ENCODE measurements at places on chromosomes 3 and 15.

DNA sequence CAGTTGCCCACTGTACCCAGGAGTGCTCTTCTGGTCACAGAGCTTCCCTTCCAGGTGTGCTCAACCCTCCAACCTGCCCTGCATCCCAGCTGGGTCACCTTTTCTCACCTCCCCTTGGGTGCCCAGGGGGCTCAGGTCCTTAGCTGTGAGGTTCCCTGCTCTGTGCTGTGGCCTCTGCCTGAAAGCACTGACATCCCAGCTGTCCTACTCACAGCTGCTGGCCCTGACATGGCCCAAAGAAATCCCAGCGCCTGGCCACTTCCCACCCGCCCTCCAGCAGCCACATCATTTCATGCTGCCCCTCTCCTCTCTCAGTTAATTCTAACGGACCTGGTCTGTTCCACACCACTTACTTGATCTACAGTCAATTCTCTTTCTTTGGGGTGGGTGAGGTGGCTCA is 79.9 kb downstream of the ISG20 start:
- no peak for DNase-seq

DNA sequence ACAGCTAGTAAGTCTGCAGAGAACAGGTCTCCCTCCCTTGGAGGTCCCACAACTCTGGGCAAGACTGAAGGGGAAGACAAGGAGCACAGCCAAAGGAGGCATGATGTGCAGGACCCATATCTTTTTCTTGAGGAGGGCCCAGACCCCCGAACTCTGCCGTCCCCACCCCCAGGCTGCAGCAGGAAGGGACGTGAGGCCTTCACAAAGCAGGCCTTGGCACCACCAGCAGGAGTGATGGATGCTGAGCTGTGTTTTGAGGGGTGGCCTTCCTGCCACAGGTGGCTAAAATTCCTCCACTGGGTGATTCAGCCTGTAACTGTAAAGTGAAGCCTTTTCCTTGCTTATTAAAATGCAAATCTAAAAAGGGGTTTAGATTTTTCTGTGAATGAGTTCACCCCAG is 8.6 kb downstream of the PLA2G4D start:
- DNase-seq, result no peak

GRCh38 chr15:60591496-60592370 is 112.8 kb upstream of the ICE2 start:
- peak; percentile 50 for DNase-seq

DNA sequence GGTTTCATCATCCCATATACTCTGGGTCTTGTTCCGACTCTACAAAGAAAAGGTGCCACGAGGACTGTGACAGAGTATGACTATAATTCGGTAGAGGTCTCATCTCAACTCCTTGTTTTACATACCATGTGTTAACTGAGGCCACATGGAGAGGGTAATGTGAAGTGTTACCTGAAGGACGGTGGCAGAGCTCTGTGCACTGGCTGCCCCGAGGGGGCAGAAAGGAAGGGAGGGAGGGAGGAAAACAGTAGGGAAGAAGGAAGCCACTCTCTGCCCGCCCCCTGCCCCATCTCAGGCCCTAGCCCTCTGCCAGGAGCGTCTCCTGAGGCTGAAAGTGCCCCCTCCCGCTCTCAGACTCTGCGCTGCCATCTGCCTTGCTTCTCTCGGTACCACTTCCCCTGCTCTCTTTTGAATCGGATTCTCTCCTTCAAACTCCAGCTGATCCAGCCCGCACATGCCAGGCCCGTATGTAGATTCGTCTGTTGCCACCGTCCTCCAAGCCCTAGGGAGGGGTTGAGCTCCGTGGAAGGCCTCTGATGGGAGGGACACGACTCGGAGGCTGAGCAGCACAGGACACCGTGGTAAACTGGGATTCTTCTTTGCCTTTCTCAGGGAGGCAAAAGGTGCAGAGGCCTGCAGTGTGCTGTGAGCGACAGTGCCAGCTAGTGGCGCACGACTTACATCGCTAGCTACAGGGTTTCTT is 70.5 kb upstream of the ATP10A start:
- DNase-seq, result peak; percentile 65

- DNase-seq, result no peak
Observed at GRCh38 chr15:98551936-98552562, 96.3 kb upstream of the IGF1R start.

GRCh38 chr3:141228395-141228794 is 3.2 kb upstream of the PXYLP1 start:
- no peak for DNase-seq

DNA sequence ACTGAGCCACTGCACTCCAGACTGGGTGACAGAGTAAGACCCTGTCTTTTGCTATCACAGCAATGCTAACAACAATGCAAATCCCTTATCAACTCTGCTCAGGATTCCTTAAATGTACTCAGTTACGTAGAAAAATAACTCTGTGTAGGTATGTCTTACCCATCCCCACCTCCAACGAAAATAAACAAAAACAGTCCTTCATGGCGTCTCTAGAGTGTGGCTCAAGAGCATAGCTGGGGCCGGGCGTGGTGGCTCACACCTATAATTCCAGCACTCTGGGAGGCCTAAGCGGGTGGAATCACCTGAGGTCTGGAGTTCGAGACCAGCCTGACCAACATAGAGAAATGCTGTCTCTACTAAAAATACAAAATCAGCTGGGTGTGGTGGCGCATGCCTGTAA is 13.2 kb upstream of the NCKIPSD start:
- no peak for DNase-seq

Data from glutamatergic neuron (in vitro differentiated cells).